ENCODE measurements at places on chromosomes 5 and 9.

GRCh38 chr9:20528253-20528652 is 94.0 kb downstream of the MLLT3 start:
- no peak for DNase-seq

DNA sequence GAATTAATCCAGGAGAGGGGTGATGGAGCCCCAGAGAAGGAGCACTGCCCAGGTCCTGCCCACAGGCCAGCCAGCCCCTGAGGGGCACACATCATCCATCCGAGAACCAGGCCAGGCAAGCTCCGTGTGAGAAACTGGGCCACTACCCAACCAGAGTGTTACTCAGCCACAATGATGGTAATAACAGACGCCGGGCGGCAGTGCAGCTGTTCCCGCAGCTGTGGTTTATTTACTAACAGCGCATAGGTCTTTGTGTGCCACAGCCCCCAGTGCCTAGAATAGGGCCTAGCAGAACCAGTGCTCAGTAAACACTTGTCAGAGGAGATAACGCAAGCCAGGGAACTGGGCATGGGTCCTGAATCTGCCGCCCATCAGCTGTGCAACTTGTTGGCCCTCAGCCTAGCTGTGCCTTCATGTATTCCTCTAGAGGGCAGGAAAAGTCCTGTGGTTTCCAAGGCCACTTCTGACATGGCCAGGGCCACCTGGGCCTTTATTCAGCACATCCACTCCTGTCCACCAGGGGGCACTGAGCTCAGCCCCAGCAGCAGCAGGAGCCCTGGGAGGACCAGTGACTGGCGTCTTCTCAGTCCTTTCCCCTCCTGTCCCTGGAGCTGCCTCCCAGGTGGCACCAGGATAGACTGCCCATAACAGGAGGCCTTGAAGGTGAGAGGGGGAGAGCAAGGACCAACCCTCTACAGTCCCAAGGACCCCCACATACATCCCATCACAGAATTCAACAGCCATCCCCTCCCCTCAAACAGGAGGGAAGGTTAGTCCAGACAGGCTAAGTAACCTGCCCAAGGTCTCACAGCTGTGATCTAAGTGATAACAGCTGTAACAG is 2.1 kb downstream of the MXD3 start:
- peak; percentile 58 for DNase-seq

GRCh38 chr5:158082696-158083287 is 223.8 kb upstream of the CLINT1 start:
- DNase-seq: no peak

- no peak for DNase-seq
Measured at GRCh38 chr9:94672811-94673487, 33.6 kb upstream of the FBP1 start.

DNA sequence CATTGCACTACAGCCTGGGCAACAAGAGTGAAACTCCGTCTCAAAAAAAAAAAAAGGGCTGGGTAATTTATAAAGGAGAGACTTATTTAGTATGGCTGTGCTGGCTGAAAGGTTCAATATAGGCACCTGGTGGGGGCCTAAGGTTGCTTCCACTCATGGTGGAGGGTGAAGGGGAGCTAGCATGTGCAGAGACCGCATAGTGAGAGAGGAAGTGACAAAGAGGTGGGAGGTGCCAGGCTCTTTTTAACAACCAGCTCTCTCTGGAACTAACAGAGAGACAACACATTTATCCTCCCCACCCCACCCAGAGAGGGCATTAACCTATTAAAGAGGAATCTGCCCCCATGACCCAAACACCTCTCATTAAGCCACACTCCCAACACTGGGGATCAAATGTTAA is 28.9 kb upstream of the SERINC5 start:
- no peak for DNase-seq

DNA sequence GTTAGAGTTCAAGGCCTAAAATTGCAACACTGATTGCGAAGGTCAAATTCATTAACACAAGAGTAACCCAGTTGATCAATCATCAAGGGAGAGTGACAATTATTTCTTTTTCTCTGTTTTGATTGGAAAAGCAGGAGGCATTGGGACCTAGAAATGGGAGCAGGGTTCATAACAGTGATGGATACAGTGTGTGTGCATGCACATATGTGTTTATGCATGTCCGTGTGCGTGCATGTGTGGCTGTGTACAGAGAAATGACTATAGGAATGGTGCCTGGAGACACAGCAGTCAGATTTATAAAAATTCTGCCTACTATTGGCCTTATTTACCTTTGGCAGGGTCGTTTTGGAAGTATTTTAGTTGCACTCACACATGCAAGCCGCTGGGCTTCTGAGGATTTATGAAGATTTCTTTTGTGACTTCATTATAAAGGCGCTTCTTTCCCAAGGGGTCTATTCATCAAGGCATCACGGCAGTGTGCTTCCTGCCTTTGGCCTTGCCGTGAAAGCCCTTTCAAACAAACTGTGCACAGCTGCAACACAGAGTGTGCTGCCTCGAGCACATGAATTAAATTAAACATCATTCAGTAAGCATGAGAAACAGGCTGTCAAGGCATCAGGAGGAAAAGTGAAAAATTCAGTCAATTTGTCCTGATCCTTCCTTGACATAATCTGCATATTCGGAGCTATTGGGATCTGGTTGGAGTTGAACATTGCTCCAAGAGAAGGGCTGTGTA is 122.8 kb upstream of the PUM3 start:
- DNase-seq: no peak

- DNase-seq: no peak
Measured at GRCh38 chr9:2159521-2160454, 144.6 kb downstream of the SMARCA2 start.

DNA sequence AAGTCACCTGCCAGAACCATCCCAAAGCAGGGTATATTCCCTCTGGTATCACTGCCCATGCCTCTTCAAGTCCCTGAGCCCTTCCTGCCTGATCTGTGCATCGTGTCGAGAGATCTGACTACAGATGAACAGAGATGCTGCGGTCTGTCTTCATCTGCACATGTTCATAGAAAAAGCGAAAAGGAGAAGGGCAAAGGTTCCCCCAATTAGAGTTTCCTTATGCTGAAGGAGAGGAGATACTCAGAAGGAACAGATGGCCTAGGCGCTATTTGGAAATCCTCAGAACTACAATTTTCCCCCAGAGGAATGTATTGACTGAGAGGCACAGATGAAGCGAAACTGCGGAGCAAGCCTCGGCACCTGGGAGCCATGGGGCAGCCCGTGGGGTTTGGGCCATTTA is 170.9 kb downstream of the SEC61B start:
- DNase-seq: no peak

DNA sequence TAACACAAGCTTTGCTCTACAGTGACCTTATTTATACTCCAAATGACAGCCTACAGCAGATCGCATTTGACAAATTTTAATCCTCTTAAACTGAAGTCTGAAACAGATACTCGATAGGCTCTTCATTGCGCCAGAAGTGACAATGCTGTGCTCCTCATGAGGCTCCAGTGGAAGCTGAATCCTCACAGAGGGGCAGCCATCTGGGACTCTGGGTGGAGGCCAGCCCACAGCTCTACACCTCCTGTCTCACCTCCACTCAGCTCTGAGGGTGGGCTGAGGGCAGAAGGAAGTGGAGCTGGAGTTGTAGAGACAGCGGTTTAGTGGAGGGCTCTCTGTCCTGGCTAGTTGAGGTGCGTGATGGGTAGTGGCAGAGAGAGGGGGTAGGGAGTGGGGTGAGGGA is 283.3 kb upstream of the ANKRD55 start:
- DNase-seq: no peak

DNA sequence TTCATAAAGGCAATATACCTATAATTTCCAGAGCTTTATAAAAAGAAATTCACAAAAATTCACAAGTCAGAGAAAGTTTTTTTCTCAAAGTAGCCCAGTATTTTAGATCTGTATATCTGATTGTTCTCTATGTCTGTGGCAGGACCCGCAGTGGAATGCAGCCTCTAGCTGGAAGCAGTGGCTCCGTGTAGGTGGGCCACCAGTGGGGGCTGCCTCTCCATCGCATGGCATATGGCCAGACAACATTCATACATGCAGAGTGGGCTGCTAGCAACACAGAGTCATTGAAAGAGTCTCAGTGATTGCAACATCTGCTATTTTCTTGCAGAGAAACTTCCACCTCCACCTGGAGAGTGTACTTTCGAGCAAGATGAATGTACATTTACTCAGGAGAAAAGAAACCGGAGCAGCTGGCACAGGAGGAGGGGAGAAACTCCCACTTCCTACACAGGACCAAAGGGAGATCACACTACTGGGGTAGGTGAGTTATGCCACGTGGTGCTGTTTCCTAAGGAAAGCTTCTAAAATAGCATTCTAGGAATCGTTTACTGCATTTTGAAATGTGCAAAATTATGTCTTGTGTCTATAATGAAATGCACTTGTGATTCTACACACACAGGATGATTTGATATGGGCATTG is 88.5 kb upstream of the SMC5 start:
- no peak for DNase-seq

GRCh38 chr5:118553662-118554061 is 434.7 kb downstream of the DTWD2 start:
- no peak for DNase-seq

DNA sequence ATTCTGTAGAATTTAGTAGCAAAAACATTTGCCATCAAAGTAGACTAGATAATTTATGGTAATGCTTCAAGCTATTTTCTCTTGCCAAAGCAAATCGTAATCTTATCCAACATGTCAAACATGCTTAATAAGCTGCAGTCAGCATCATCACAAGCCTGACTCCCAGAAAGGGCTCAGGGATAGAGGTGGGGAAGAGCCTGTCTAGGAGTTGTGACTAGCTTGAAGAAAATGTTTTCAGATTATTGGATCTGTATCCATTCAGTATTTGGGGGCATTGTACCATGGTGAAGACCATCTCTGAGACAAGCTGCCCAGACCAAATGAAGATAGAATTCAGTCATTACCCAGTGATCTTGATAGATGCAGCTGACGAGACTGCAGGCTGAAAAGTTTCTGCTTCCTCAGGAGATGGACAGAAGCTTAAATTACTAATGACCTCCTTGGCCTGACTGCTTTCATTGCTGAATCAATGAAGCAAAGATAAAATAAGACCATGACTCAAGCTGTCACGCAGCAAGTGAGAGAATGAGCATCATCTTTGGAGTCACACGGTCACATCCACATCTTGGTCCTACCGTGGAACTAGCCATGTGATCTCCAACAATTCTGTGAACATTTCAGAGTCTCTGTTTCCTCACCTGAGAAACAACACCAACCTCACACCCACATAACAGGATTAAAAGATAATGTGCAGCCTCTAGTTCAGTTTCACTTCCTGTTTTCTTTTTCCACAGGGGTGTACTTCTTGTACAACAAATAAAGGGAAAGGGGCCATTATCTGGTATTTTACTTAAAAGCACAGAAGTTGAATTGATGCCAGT is 9.4 kb downstream of the ERAP2 start:
- no peak for DNase-seq

GRCh38 chr5:157269761-157270272 is 3.9 kb downstream of the CYFIP2 start:
- no peak for DNase-seq

DNA sequence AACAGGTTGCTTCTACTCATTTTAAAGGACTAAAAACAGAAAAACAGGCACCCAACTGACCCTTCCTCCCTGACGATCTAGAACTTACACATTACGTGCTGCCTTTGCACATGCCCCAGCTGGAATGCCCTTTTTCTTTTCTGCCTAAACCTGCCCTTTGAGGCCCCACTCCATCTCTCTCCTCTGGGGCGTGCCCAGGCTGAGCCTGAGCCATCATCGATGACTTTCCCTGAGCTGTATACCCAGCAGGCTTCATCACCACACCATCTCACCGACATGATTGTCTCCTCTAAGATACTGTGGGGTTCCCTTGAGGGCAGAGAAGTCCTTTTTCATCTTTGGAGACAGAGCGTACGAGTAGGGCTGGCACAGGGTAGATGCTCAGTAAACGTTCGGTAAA is 24.1 kb upstream of the GABBR2 start:
- no peak for DNase-seq

- DNase-seq: no peak
Measured at GRCh38 chr5:72830362-72830761, 13.9 kb downstream of the TNPO1 start.

GRCh38 chr9:90285946-90286345 is 356.7 kb downstream of the DIRAS2 start:
- no peak for DNase-seq

DNA sequence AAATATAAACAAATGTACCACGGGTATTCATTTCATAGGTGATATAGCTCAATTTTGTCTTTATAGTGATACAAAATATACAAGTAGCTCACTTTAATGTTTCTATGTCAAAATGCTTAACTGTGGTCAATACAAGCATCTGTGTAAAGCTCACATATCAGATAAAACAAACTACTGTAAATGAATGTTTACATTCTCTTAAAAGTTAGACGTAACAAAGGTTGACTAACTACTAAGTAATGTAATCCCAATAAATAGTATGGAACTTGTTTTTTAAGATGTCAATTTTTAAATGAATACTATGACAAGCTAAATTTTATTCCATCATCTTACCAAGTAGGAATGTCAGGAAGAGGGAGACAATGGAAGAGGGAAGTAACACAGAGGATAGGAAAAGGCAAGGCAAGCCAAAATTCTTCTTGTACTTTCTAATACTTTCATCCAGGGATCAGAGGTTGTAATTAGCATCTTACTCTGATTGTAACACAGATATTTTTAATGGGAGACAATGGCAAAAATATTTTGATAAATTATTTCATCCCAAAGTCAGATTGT is 105.5 kb downstream of the STRBP start:
- DNase-seq: no peak

DNA sequence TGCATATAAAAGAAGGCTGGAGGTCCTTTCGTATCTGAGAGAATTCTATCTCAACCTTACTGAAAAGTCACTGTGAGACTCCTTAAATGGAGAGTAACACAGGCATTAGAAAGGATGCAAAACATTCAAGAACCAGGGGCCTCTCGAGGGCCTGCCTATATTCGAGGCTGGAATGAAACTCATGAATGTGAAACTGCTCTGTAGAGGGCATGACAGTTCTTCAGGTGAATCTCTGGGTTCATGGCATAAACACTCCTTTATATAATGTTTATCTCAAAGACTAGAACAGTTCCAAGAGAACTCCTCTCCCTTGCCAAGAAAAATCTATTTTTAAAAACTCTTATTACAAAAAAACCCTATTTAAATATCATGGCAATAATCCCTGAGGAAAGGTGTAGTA is 113.9 kb downstream of the SEC61B start:
- no peak for DNase-seq

GRCh38 chr5:179258001-179258921 is 87.0 kb downstream of the ADAMTS2 start:
- DNase-seq: no peak

GRCh38 chr5:53378590-53379247 is 101.7 kb upstream of the FST start:
- no peak for DNase-seq

DNA sequence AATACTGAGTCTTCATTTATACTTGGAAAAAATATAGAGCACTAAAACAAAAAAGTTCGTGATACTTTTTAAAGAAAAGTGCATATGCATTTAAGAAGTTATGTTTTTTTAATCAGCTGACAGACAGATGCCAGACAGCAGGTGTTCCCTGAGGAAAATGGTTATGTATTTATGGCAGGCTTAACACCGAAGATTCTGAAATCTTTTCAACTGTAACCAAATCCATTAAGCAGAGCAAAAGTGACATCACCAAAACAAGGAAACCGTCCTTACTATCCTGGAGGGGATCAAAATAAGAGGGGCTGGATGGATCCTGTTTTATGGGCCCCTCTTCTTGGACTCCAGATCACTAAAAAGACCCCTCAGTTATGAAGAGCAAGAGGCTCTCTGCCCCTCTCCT is 404.9 kb upstream of the ADAMTS16 start:
- no peak for DNase-seq

GRCh38 chr9:35385042-35385441 is 104.9 kb upstream of the RUSC2 start:
- no peak for DNase-seq

All from activated CD4-positive, alpha-beta T cell treated with anti-CD3 and anti-CD28 coated beads for 1 hour (primary cell).